ENCODE measurements at places on chromosomes 6 and 20. TPM values are rescaled to one million over a fixed set of nuclear protein-coding genes. Genes with fewer than 3 reads are reported as not detected.
A peak's percentile ranks its signal among the peaks of the same experiment; 100 is the strongest.

GRCh38 chr6:32113386-32114352 lies 4.5 kb upstream of the TNXB start:
- H3K4me1 ChIP-seq = peaks cover 5% of the 10 kb centered on the region
- no peak overlapping the region for H3K27ac ChIP-seq
- no peak overlapping the region for H3K4me3 ChIP-seq
- no peaks in the 10 kb centered on the region for H3K27me3 ChIP-seq

GRCh38 chr6:3765415-3765814 lies 13.9 kb upstream of the PXDC1 start:
- no peak overlapping the region for H3K4me3 ChIP-seq
- H3K27me3 ChIP-seq = no peaks in the 10 kb centered on the region
- H3K4me1 ChIP-seq = no peaks in the 10 kb centered on the region
- no peaks in the 10 kb centered on the region for H3K36me3 ChIP-seq

GRCh38 chr6:9521152-9521530 lies 893.7 kb downstream of the TFAP2A start:
- DNase-seq = no peak
- H3K27me3 ChIP-seq = no peaks in the 10 kb centered on the region
- H3K27ac ChIP-seq = peak overlapping the region; percentile 72

Gene BPIFA3
- not detected for total RNA-seq

- no peak for DNase-seq
- no peaks in the 10 kb centered on the region for H3K36me3 ChIP-seq
- H3K4me3 ChIP-seq = no peak overlapping the region
- no peak overlapping the region for H3K27ac ChIP-seq
- no peaks in the 10 kb centered on the region for H3K4me1 ChIP-seq
- H3K27me3 ChIP-seq = no peaks in the 10 kb centered on the region
Observed at GRCh38 chr20:18240997-18241396, 47.3 kb upstream of the ZNF133 start.

Gene ANGPT4
- total RNA-seq = not detected

- DNase-seq = no peak
- H3K4me3 ChIP-seq = no peak overlapping the region
- H3K4me1 ChIP-seq = peaks cover 20% of the 10 kb centered on the region
- H3K27me3 ChIP-seq = no peaks in the 10 kb centered on the region
Observed at GRCh38 chr20:45863543-45864470, 6.4 kb downstream of the ZSWIM3 start.

DNA sequence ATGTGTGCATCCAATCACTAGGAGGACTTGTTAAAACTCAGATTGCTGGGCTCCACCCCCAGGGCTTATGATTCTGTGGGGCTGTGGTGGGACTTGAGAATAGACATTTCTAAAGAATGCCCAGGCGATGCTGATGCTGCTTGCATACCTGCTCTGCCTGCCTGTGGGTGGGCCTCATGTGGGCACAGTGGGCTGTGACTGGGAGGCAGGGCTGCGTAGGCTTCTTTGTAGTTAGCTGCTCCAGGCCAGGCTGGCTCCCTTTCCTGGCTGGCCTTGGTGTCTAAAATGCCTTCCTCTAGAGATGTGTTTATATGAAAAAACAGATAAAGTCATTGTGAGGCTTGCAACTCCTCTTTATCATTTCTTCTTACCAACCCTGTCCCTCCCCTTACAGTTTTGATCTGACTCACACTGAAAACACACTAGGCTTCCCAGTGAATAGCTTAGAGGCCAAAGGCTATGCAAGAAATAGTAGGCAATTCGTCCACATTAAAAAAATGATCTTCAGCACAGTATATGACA lies 495.5 kb upstream of the MAP3K7 start:
- no peaks in the 10 kb centered on the region for H3K36me3 ChIP-seq
- 0 out of 2 replicates have a peak, but pooled peaks cover 7% of the 10 kb centered on the region for H3K4me1 ChIP-seq
- DNase-seq = no peak

- H3K4me1 ChIP-seq = peaks cover 12% of the 10 kb centered on the region
- H3K36me3 ChIP-seq = no peaks in the 10 kb centered on the region
- H3K27me3 ChIP-seq = no peaks in the 10 kb centered on the region
- DNase-seq = no peak
- H3K27ac ChIP-seq = no peak overlapping the region
- no peak overlapping the region for H3K4me3 ChIP-seq
Observed at GRCh38 chr20:63223826-63224207, 7.9 kb upstream of the YTHDF1 start.

DNA sequence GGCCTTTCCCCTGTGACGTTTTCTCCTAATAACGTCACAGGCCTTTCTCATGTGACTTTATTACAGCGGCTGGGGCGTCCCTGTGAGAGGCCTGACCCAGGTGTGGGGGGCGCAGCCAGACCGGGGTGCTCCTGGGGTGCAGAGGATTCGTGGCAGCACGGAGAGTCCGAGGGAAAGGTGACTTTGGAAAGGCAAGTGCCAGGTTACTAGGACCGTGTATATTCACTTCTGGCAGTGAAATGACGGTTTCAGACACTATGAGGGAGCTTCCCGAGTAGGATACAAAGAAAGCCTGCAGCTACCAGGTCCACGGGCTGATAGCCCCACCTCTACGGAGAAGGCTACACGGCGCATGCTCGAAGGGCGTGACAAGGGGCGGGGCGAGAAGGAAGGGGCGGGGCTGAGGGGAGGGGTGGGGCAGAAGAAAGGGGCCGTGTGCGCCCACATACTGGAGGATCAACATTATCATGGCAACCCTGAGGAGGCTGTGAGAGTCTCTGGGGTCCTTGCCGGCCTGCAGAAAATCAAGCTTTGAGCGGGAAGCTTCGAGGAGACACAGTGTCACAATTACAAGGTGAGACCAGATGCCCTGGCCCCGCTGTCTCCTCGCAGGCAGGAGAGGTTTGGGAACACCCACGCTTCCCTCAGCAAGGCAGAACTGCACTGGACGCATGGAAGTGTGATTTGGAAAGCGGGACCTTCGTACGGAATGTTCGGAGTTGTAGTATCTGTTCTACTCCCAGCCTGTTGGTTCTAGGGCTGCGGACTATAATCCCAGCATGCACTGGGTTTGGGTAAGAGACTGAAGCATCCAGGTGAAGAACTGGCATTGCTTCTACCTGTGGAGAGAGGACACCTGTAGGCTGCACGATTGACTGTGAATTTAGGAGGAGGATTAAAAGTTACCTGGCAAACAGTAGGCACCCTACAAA lies 54.4 kb upstream of the ZNF337 start:
- peaks cover 12% of the 10 kb centered on the region for H3K4me1 ChIP-seq
- H3K4me3 ChIP-seq = peak overlapping the region; percentile 63
- H3K36me3 ChIP-seq = no peaks in the 10 kb centered on the region
- H3K27ac ChIP-seq = peak overlapping the region; percentile 94

GRCh38 chr6:144286503-144287393 lies 1.6 kb downstream of the UTRN start:
- DNase-seq = peak; percentile 82
- H3K27me3 ChIP-seq = no peaks in the 10 kb centered on the region
- peak overlapping the region; percentile 71 for H3K4me3 ChIP-seq
- no peaks in the 10 kb centered on the region for H3K36me3 ChIP-seq
- peak overlapping the region; percentile 95 for H3K27ac ChIP-seq
- peaks cover 7% of the 10 kb centered on the region for H3K4me1 ChIP-seq

DNA sequence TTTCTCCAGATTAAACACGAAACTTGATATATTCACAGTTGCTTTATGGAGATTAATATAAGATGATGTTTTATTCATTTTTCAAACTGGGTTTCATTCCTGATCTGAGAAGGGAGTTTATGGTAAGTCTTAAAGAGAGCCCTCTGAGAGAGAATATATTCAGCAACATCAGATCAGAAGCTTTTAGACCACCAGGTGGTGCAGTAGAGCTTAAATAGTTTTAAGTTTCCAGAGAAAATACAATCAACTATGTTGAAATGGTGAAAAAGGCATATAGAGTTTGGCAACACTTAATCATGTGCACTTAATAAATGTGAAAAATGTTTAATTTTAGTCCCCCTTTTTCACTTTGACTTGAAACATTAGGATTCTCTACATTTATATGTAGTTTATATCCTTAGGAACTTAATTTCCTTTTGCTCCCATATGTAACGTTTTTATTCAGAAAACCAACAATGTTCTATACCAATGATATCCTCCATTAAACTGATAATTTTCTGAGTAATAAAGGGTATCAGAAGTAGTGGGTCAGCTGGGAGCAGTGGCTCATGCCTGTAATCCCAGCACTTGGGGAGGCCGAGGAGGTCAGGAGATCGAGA lies 86.4 kb upstream of the CLDN20 start:
- H3K36me3 ChIP-seq = no peaks in the 10 kb centered on the region
- H3K27me3 ChIP-seq = no peaks in the 10 kb centered on the region

GRCh38 chr20:51118216-51118615 lies 95.3 kb upstream of the KCNG1 start:
- H3K27ac ChIP-seq = no peak overlapping the region
- H3K27me3 ChIP-seq = no peaks in the 10 kb centered on the region
- no peaks in the 10 kb centered on the region for H3K36me3 ChIP-seq
- DNase-seq = no peak
- H3K4me3 ChIP-seq = no peak overlapping the region
- H3K4me1 ChIP-seq = no peaks in the 10 kb centered on the region

DNA sequence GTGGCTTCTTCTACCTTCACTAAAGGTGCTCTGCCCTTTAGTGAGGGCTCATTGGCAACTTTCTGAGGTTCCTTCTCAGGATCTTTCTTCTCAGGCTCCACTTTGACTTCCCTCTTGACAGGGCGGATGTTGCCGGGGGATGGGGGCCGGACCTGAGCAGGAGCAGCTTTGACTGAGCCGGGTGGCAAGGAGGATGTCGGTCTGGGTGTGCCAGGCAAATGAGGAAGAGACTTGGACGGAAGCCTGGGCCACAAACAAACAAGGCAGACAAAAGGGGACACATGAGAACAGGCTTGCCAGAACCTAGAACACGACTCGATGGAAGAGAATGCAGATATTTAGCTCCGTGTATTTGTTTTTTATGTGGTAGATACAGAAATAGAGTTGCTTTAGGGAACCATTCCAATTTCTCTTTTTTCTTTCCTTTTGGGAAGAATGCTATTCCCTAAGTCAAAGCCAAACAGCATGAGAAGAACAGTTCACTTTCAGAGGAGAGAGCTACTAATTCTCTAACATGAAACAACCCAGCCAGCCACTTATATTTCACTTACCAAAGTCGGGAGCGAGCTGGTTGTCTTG lies 76.2 kb upstream of the BCLAF1 start:
- no peak for DNase-seq
- peaks cover 3% of the 10 kb centered on the region for H3K36me3 ChIP-seq
- H3K27me3 ChIP-seq = no peaks in the 10 kb centered on the region
- H3K4me3 ChIP-seq = no peak overlapping the region

GRCh38 chr6:117451671-117452070 lies 25.9 kb upstream of the ROS1 start:
- no peak overlapping the region for H3K27ac ChIP-seq
- 0 out of 2 replicates have a peak, but pooled peaks cover 4% of the 10 kb centered on the region for H3K4me1 ChIP-seq
- H3K27me3 ChIP-seq = no peaks in the 10 kb centered on the region
- no peak overlapping the region for H3K4me3 ChIP-seq
- no peaks in the 10 kb centered on the region for H3K36me3 ChIP-seq

Gene PGK2
- not detected for total RNA-seq

DNA sequence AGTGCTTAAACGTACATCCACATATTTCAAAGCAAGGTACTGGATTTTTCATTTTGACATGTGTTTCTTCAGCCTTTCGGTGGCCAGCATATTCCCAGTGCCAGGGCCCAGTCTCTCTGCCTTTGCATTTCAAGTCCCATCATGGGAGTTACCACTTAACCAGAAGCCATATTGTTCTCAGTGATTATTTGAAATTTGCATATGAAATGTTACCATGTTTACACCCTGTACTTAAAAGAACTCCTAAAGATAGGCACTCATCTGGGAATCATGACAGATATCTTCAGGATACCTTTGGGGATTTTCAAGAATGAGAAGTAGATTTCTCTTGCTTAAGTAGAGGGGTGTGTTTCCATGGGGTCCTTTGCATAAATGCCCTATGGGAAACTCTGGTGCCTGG lies 367.5 kb downstream of the NRN1 start:
- no peaks in the 10 kb centered on the region for H3K36me3 ChIP-seq
- H3K27ac ChIP-seq = no peak overlapping the region
- H3K4me3 ChIP-seq = no peak overlapping the region
- DNase-seq = no peak

GRCh38 chr20:18466574-18466893 lies 296 bp downstream of the DZANK1 start:
- no peak for DNase-seq
- H3K4me3 ChIP-seq = peak overlapping the region; percentile 82
- peaks cover 6% of the 10 kb centered on the region for H3K4me1 ChIP-seq
- no peaks in the 10 kb centered on the region for H3K27me3 ChIP-seq
- peak overlapping the region; percentile 100 for H3K27ac ChIP-seq
- H3K36me3 ChIP-seq = no peaks in the 10 kb centered on the region

DNA sequence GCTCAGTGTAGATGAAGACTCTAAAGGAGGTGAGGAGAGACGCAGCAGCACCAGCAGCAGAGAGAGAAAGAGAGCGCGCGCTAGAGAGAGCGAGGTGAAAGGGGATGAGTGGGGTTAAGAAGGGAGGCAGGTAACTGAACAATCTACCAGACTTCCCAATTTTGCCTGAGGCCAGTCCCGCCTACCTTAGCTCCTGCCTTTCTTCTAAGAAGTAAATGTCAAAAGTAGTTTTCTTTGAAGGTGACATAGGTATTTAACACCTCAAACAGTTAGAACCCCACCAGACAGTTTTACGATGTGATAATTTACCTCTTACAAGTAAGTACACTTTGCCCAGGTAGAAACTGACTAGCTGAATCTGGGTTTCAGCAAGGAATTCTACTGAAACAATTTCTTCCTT lies 132.0 kb upstream of the EEF1E1 start:
- H3K4me3 ChIP-seq = no peak overlapping the region
- H3K27me3 ChIP-seq = no peaks in the 10 kb centered on the region
- peak; percentile 84 for DNase-seq
- peak overlapping the region; percentile 53 for H3K27ac ChIP-seq
- H3K4me1 ChIP-seq = peaks cover 72% of the 10 kb centered on the region

GRCh38 chr6:166476634-166477215 lies 94.0 kb upstream of the MPC1 start:
- H3K27me3 ChIP-seq = no peaks in the 10 kb centered on the region
- no peaks in the 10 kb centered on the region for H3K36me3 ChIP-seq
- DNase-seq = no peak
- no peaks in the 10 kb centered on the region for H3K4me1 ChIP-seq
- H3K27ac ChIP-seq = no peak overlapping the region
- no peak overlapping the region for H3K4me3 ChIP-seq

Gene WFDC5
- total RNA-seq = not detected

- H3K27me3 ChIP-seq = peaks cover 2% of the 10 kb centered on the region
- H3K4me3 ChIP-seq = no peak overlapping the region
- H3K36me3 ChIP-seq = no peaks in the 10 kb centered on the region
Observed at GRCh38 chr20:43430265-43431133, 27.2 kb upstream of the SRSF6 start.

GRCh38 chr6:26597821-26598220 lies 1.1 kb downstream of the ABT1 start:
- DNase-seq = no peak
- H3K4me3 ChIP-seq = peak overlapping the region; percentile 91
- H3K27me3 ChIP-seq = no peaks in the 10 kb centered on the region
- no peaks in the 10 kb centered on the region for H3K4me1 ChIP-seq

DNA sequence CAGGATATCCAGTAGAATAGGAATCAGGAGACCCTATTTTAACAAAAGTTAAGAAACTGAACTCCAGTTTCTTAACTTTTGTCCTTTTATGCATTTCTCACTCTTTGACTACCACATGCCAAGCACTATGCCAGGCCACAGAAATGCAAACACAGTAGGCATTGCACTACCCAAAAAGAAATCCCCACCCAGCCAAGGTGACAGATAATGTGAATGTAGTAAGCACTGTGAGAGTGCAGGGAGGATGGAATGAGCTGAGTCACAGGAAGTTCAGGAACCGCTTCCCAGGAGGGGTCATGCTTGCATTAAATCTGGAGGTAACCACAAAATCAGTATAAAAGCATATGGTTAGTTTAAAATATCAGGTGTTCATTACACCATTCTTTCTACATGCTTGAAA lies 20.1 kb upstream of the FAM83C start:
- H3K4me3 ChIP-seq = no peak overlapping the region
- peaks cover 32% of the 10 kb centered on the region for H3K4me1 ChIP-seq
- DNase-seq = no peak
- no peaks in the 10 kb centered on the region for H3K27me3 ChIP-seq
